ENCODE measurements at places on chromosomes 4 and X. TPM values are rescaled to one million over a fixed set of nuclear protein-coding genes. Genes with fewer than 3 reads are reported as not detected.

- DNase-seq: no peak
These were observed 115.3 kb upstream of the ZNF827 start for GRCh38 chr4:146053891-146054290.

DNA sequence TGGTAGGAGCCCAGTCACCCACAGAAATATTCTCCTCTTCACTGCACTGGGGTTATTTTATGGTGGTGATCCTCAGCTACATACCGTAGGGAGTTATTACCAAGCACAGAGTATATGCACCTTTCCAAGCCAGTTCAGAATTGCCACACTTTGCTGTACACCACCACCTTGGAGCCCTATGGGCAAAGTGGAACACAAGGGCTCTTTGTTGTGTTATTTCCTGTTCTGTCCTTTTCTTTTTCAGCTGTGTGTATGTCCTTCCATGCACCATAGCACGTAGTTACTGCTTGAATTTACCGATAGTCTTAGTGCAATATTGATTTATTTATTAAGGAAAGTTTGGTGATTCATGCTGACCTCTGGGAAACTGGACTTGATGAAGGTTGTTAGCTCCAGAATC is 8.3 kb downstream of the RNF128 start:
- DNase-seq: no peak

Gene TBCK
- 70.3 TPM for polyA plus RNA-seq

DNA sequence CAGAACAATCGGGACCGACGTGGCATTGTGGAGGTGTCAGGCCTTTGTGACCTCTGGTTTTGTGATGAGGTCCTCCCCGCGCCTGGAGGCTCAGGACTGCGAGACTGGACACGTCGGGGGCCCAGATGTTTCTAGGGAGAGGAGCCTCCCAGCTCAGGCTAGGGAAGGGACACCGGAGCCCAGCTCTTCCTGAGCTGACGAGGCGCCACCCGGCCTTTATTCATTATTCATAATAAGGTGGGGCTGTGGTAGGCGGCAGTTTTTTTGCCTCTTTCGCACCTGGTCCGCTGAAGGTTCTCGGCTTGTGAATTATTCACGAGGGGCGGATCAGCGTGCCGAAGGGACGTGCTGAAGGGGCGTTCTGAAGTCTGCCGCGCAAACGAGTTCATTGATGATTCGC is 2.3 kb upstream of the UBA1 start:
- DNase-seq: no peak

Gene AMTN
- not detected for polyA plus RNA-seq

Gene PAK3
- polyA plus RNA-seq: 6.1 TPM

Gene OSTC
- 250 TPM for polyA plus RNA-seq
